Cardiac fibroblast (primary cell): ENCODE measurements at places on chromosomes 7 and 10.
A peak's percentile ranks its signal among the peaks of the same experiment; 100 is the strongest.

- peak; percentile 79 for DNase-seq
Measured at GRCh38 chr10:74227697-74228424, 76.8 kb downstream of the ADK start.

DNA sequence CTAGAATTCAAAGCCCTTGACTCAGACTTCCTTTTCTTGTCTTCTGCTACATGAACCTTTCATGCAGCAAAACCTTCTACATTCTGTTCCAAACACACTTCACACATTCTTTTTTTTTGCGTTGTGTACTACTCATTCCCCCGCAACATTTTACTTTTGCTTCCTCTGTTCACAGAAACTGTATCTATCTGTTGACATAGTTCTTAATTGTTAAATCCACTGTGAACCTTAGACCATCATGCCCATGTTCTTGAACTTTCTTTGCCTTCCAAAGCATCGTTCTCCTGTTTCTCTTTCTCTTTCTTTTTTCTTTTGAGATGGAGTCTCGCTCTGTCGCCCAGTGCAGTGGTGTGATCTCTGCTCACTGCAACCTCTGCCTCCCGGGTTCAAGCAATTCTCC lies 14.2 kb downstream of the CCSER2 start:
- no peak for DNase-seq

DNA sequence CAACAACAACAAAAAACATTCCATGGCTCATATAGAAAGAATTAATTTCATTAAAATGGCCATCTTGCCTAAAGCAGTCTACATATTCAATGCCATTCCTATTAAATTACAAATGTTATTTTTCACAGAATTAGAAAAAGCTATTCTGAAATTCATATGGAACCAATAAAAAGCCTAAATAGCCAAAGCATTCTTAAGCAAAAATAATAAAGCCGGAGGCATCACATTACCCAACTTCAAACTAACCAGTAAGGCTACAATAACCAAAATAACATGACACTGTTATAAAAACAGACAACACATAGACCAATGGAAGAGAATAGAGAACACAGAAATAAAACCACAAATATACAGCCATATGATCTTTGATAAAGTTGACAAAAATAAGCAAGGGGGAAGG lies 330.4 kb downstream of the KIF20B start:
- no peak for DNase-seq

DNA sequence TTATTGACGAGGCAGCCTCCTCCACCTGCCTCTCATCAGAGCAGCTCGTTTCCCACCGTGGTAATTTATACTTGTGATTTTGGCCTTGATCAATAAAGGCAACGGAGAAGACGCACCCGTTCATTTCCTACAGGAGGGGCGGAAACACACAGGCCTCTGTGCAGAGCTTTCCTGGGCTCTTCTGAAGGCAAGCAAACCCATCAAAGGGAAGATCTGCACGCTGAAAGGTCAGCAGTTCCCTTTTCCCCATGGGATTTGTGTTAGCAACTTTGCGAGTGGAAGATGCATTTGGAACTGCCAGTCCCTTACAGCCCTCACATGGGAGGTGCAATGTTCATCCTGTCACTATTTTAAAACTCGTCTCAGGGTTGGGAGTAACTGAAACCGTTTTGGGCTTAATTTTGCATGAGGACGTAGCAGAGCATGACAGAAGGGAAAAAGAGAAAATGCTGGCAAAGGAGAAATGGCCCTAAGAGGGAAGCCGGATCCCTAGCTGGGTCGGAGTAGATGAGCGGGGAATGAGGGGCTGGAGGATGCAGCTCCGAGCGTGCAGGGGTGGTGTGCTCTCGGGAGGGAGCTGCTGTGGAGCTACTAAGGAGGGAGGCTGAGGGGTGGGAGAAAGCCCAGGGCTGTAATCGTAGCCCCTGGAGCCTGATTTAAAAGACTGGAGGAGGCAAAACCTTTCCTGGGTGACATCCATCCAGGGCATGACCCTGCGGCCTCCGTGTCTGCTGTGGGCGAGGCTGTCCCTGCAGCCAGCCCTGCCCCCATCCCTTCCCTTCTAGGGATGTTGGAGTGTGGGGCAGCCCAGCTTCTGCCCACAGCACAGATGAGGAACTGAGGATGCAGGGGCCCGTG lies 111.1 kb upstream of the FAM20C start:
- no peak for DNase-seq

GRCh38 chr10:37868796-37869195 lies 11.4 kb upstream of the ZNF248 start:
- no peak for DNase-seq

GRCh38 chr10:83848677-83849076 lies 290.6 kb upstream of the GHITM start:
- DNase-seq: no peak

DNA sequence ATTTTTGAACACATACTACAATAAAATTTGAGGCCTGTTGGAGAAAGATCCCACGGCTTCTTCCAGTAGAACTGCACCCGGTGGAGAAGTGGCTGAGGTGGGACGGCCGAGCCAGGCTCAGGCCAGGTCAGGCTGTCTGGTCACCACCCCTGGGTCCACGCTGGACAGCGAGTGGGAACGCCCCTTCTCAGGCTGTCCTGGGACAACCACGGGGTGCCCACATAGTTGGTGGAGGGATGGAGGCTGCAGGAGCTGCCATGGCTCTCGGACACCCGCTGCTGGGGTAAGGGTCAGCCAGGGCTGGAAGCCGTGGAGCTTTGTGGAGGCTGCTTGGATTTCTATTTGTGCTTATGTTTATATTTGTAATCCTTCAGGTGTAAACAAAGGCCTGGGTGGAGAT lies 206.5 kb downstream of the DNAJB6 start:
- DNase-seq: no peak

DNA sequence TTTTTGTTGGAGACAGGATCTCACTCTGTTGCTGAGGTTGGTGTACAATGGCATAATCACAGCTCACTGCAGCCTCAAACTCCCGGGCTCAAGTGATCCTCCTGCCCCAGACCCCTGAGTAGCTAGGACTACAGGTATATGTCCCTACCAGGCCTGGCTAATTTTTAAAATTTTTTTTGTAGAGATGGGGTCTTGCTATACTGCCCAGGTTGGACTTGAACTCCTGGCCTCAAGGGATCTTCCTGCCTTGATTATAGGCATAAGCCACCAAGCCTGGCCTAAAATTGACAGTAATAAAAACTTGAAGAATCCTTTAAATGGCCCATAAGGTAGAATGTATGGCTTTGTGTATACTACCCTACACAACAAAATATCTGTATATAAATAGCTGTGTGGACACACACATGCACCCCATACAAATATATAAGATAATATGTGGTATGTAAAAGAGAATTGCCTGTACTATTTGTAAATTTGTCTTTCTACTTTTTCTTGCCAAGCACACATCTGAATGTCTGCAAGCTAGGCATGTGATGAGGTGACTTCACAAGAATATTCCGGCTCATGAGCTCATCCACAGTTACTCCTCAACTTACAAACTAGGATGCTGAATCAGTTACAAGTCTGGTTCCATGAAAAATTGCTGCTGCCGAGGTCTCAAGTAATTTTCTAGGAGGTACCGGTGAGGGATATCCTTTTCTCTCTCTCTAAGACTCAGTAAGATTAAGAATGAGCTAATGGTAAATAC lies 26.6 kb downstream of the POLR3A start:
- DNase-seq: no peak

GRCh38 chr7:34327681-34328080 lies 330.3 kb upstream of the NPSR1 start:
- DNase-seq: no peak

DNA sequence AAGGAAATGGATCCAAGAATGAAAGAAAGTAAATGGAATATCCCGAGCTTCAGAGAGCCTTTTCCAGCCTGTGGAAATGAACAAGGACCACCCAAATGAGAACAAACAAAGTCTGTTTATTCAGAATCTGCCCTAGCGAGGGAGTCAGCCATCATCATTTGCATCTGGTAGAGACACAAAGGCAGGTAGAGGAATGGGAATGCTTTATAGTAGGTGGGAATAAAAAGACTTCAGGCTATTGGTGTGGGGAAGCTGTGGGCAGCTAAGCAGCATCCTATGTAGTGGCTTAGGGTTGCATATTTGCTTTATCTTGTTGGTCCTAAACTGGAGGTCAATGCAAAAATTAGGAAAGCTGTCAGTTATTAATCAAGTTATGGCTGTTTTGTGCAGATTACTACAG lies 9.2 kb upstream of the MRLN start:
- no peak for DNase-seq

DNA sequence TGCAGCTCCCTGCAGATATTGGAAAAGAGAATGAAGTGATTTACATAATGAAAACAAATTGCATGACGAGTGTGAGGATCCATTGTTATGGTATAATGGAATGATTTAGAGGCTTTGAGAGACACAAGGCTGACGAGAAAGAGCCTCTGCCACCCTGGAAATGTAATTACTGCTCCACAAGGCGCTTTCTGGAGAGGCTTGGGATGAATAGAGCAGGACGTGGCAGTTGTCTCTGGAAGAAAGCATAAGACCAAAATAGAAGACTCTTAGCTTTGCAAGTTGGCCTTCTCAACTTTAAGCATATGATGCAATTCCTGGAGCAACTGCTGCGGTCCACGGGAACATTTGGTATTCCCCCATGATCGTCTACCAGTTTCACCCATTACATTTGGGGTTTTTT lies 181.9 kb upstream of the TCF7L2 start:
- no peak for DNase-seq

DNA sequence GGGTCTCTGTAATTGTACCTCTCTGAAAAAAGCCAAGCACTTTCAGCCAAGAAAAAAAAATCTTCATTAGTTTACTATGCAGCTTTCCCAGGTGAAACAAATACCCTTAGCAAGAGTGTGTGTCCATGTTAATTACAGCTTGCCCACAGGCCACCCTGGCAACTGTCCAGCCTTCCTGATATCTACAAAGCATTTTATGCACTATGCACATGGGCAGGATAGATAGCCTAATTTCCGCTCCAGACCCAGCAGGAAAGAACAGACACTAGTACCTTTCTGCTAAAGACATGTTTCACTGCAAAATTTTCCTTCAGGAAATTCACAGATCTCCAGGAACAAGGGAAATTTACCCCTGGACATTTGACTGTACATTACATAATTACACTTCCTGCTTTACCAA lies 24.4 kb downstream of the CACNA2D1 start:
- no peak for DNase-seq

DNA sequence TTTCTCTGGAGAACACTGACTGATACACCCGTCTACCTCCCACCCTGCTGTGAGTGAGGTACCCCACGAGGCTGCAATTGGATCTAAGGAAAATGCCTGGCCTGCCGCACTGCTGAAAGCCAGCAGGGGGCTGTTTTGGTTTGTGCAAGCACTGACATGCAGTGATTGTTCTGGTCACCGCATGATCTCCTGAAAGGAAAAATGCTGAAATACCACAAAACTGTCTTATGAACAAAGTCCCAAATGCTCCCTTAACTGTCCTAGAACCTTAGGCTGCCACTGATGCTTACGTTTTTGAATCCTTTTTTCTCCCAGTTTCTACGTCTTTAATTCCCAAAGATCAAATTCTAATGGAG lies 132.7 kb downstream of the JCAD start:
- DNase-seq: peak; percentile 73

- peak; percentile 79 for DNase-seq
Measured at GRCh38 chr7:142516038-142516501, 233.2 kb upstream of the PRSS1 start.

DNA sequence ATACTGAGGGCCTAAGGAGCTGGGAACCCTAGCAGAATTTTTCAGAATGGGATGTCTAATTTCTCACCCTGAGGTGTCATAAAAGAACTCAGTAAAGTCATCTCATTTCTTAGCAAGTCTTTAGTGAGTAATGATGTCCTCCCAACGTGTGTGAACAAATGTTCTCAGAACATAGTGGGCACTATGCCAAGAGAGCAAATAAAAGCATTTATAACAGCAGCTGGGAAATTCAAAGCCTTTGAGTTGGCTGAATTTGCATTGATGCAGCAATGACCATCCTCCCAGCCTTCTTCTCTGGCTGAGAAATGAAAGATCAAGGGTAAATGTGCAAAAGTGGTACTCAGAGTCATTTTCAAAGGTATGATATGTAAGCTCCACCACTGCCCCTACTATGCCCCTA lies 109.4 kb downstream of the FAM107B start:
- peak; percentile 10 for DNase-seq

DNA sequence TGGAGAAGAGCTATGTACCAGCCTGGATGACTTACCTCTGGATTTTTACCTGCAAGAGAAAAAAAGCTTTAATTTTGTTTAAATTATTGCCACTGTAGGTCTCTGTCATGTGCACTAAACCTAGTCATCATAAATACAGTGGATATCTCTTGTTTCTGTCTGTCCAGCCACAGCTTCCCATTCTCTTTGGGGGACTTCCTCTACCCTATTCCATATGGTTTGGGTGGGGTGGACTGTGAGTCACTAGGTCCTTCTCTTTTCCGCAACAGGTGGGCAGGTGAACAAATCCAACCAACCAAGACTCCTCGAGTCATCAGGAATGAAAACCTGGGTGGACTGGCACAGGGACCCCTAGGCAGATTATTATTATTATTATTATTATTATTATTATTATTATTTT lies 87.3 kb upstream of the CYTH3 start:
- DNase-seq: no peak

- DNase-seq: no peak
Measured at GRCh38 chr7:128446306-128446705, 9.4 kb upstream of the HILPDA start.

GRCh38 chr7:91436655-91437054 lies 172.4 kb downstream of the FZD1 start:
- no peak for DNase-seq

GRCh38 chr10:3635211-3635671 lies 149.8 kb downstream of the KLF6 start:
- no peak for DNase-seq

DNA sequence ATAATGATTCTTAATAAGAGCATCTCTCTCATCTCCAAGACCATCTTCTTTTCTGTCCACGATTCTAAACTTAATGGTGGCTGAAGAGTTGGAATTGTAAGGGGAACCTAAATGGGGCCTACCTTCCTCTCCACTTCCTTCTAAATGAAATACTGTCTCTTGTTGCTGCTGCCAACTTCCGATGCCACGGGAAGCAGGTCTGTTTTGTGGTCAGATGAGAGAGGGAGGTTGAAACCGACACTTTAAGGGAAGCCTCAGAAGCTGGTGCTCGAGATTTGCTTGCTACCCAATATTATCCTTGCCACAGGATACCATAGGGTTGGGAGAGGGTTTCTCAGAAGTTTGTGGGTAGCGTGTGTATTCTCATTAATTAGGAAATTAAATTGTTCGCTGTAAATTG lies 464.1 kb downstream of the SUGCT start:
- DNase-seq: no peak

- no peak for DNase-seq
Measured at GRCh38 chr10:71344993-71345480, 26.0 kb downstream of the SLC29A3 start.

DNA sequence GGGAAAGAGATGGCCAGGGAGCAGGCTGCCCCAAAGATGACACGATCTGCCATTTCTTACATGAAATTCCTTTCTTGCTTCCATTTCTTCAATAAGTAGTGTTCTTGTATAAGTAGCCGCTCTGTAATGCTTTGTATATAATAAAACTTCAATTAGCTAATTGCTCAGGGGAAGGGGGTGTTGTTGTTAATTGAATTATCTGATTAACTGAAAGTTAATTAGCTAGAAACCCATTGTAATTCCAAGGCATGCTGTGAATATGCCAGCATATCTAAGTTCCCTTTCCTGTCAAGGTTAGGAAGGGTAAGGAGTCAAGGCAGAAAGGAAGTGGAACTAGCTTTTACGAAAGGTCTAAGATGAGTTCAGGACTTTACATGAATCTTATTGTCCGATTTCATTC lies 765.9 kb downstream of the TYW1 start:
- no peak for DNase-seq

- no peak for DNase-seq
Measured at GRCh38 chr7:104625956-104626355, 297.6 kb downstream of the LHFPL3 start.

- DNase-seq: no peak
Measured at GRCh38 chr10:652233-652632, 37.2 kb downstream of the DIP2C start.
